ENCODE measurements at places on chromosomes 4 and X. TPM values are rescaled to one million over a fixed set of nuclear protein-coding genes. Genes with fewer than 3 reads are reported as not detected.

The PGM2 gene
- polyA plus RNA-seq = 14.6 TPM

The DSPP gene
- polyA plus RNA-seq = not detected

The TLR2 gene
- 0.63 TPM for polyA plus RNA-seq

The SMR3B gene
- not detected for polyA plus RNA-seq

The NIPAL1 gene
- polyA plus RNA-seq = 2.8 TPM

The YTHDC1 gene
- 38.3 TPM for polyA plus RNA-seq

The SPIN2A gene
- 0.44 TPM for polyA plus RNA-seq

The RRH gene
- polyA plus RNA-seq = 0.17 TPM

The XAGE1A gene
- polyA plus RNA-seq = not detected

The MAP9 gene
- polyA plus RNA-seq = not detected

The TMPRSS11D gene
- polyA plus RNA-seq = not detected

The FABP2 gene
- polyA plus RNA-seq = 0.72 TPM

The INTS12 gene
- polyA plus RNA-seq = 16.0 TPM

The CENPVL1 gene
- polyA plus RNA-seq = not detected

The FAM149A gene
- polyA plus RNA-seq = not detected

The GUCY1B1 gene
- polyA plus RNA-seq = not detected

The YY2 gene
- polyA plus RNA-seq = 0.34 TPM

The CRMP1 gene
- not detected for polyA plus RNA-seq

The TMEM255A gene
- 0.13 TPM for polyA plus RNA-seq

The ALPK1 gene
- polyA plus RNA-seq = 0.89 TPM

The SOD3 gene
- polyA plus RNA-seq = not detected

The MAGEA1 gene
- polyA plus RNA-seq = not detected

The PYURF gene
- polyA plus RNA-seq = 48.5 TPM

The MAGED2 gene
- 144 TPM for polyA plus RNA-seq

The DNASE1L1 gene
- 16.5 TPM for polyA plus RNA-seq

The BMX gene
- not detected for polyA plus RNA-seq

The FAT1 gene
- polyA plus RNA-seq = 193 TPM

The ITIH6 gene
- not detected for polyA plus RNA-seq

The CT83 gene
- polyA plus RNA-seq = not detected

The CYLC1 gene
- not detected for polyA plus RNA-seq

The ZNF718 gene
- polyA plus RNA-seq = not detected

The ADH7 gene
- polyA plus RNA-seq = not detected

The AMBN gene
- polyA plus RNA-seq = not detected

The BEND2 gene
- not detected for polyA plus RNA-seq

The DKC1 gene
- polyA plus RNA-seq = 61.6 TPM

The GAB3 gene
- not detected for polyA plus RNA-seq

The PPP4R3C gene
- polyA plus RNA-seq = not detected

Data from HepG2 (cell line).